Upper lobe of left lung (tissue), 6 donors: ENCODE measurements at places on chromosomes 16 and 17. TPM values are rescaled to one million over a fixed set of nuclear protein-coding genes. Genes with fewer than 3 reads are reported as not detected.

The HP gene
- 28.3 TPM for total RNA-seq

The PDILT gene
- not detected for total RNA-seq

The CRHR1 gene
- total RNA-seq = not detected

The PYDC1 gene
- total RNA-seq = not detected

The CEP295NL gene
- 4.4 TPM for total RNA-seq

The GNG13 gene
- not detected for total RNA-seq

The CNTNAP4 gene
- total RNA-seq = not detected

The SMTNL2 gene
- 3.1 TPM for total RNA-seq

The PRR35 gene
- total RNA-seq = not detected

The YBX2 gene
- 1.5 TPM for total RNA-seq

The IQCK gene
- total RNA-seq = 50.3 TPM

The SPEM3 gene
- not detected for total RNA-seq

The NACA2 gene
- total RNA-seq = not detected

The HIGD1B gene
- total RNA-seq = 33.3 TPM

The SMIM36 gene
- total RNA-seq = not detected

The RAB11FIP4 gene
- total RNA-seq = 15.2 TPM

The AGRP gene
- total RNA-seq = not detected

The SRCAP gene
- total RNA-seq = 70.1 TPM

The CLEC19A gene
- not detected for total RNA-seq

The KIF18B gene
- 1.0 TPM for total RNA-seq

The PHOSPHO1 gene
- 3.1 TPM for total RNA-seq

The CCL14 gene
- 90.7 TPM for total RNA-seq

The UBALD2 gene
- total RNA-seq = 8.4 TPM

The BICDL2 gene
- total RNA-seq = 98.5 TPM

The SPNS1 gene
- total RNA-seq = 77.5 TPM

The GAS2L2 gene
- total RNA-seq = 0.37 TPM

The CACNG1 gene
- total RNA-seq = not detected

The NOXO1 gene
- total RNA-seq = 2.1 TPM

The PRCD gene
- 6.1 TPM for total RNA-seq

The SLC16A11 gene
- total RNA-seq = 35.0 TPM

The TM4SF5 gene
- total RNA-seq = not detected

The KRT20 gene
- 0.31 TPM for total RNA-seq

The ELOB gene
- 130 TPM for total RNA-seq

The GCGR gene
- not detected for total RNA-seq

The SDR42E1 gene
- 2.9 TPM for total RNA-seq
